ENCODE measurements at places on chromosomes 6 and 20.
A peak's percentile ranks its signal among the peaks of the same experiment; 100 is the strongest.

DNA sequence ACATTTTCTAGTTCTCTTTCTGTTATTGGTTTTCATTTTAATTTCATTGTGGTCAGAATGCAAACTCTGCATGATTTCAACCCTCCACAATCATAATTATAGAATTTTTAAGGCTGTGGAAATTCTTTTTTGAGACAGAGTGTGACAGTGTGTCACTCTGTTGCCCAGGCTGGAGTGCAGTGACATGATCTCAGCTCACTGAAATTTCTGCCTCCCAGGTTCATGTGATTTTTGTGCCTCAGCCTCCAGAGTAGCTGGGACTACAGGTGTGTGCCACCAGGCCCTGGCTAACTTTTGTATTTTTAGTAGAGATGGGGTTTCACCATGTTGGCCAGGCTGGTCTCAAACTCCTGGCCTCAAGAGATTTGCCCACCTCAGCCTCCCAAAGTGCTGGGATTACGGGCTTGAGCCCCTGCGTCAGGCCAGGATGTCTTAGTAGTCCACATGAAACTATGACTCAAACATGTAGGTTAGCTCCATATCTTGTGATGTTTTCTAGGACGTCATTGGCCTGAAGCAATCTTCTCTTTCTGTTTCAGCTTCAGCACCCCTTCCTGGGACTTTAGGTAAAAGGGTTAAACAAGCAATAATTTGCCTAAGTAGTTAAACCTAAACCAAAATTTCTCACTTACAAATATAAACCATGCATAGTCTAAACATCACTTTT is 47.4 kb upstream of the SAMD3 start:
- no peak for DNase-seq

- no peak for DNase-seq
These were observed 22.9 kb downstream of the RAB44 start for GRCh38 chr6:36720251-36721141.

DNA sequence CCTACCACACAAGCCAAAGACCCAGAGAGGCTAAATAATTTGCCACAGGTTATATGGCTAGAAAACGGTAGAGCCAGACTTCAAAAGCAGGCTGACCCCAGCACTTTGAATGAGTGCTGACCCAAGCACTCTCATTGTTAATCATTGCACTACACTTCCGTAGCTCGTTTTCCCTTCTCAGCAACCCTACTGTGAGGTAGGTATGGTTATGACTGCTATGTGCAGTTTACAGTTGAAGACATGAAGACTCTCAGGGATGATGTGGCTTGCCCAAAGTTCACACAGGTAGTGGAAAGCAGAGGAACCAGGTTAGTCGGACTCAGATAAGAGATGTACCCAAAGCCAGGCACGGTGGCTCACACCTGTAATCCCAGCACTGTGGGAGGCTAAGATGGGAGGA is 33.5 kb upstream of the RIMS4 start:
- DNase-seq: no peak

- no peak for DNase-seq
These were observed 6.5 kb downstream of the CEP162 start for GRCh38 chr6:84220809-84221409.

GRCh38 chr6:3007571-3007970 is 7.9 kb downstream of the NQO2 start:
- DNase-seq: no peak

- no peak for DNase-seq
These were observed 59.2 kb upstream of the SNX9 start for GRCh38 chr6:157763904-157764177.

DNA sequence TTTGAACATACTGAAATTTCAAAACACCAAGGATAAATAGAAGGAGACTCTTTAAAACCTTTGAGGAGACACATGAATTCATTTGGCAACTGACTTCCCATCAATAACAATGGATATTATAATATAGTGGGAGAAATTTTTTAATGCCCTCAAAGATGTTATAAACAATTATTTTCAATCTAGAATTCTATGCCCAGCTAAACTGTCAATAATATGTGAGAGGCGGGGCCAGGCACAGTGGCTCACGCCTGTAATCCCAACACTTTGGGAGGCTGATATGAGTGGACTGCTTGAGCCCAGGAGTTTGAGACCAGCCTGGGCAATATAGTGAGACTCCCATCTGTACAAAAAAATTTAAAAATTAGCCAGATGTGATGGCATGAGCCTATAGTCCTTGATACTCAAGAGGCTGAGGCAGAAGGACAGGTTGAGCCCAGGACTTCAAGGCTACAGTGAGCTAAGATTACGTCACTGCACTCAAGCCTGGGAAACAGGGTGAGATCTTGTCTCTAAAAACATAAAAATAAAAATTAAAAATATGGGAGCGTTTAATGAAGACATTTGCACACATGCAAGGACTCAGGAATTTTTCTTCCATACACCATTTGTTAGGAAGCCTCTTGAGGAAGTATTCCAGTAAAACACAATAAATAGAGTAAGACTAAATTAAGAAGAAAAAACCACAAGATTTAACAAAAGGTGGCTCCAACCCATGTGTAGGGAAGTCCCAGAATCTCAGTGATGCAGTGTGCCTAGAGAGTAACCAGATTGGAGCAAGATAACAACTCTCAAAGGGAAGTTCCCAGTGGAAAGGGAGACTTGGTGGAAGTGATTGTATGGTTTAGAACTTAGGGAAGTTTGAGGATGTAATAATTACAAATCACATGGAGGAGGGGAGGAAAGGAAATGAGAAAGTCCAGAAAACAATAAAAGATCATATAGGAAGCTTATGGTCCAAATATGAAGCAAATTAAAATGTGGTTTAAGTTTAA is 26.3 kb upstream of the ETV7 start:
- no peak for DNase-seq

- no peak for DNase-seq
These were observed 5.1 kb upstream of the HELZ2 start for GRCh38 chr20:63579017-63579694.

DNA sequence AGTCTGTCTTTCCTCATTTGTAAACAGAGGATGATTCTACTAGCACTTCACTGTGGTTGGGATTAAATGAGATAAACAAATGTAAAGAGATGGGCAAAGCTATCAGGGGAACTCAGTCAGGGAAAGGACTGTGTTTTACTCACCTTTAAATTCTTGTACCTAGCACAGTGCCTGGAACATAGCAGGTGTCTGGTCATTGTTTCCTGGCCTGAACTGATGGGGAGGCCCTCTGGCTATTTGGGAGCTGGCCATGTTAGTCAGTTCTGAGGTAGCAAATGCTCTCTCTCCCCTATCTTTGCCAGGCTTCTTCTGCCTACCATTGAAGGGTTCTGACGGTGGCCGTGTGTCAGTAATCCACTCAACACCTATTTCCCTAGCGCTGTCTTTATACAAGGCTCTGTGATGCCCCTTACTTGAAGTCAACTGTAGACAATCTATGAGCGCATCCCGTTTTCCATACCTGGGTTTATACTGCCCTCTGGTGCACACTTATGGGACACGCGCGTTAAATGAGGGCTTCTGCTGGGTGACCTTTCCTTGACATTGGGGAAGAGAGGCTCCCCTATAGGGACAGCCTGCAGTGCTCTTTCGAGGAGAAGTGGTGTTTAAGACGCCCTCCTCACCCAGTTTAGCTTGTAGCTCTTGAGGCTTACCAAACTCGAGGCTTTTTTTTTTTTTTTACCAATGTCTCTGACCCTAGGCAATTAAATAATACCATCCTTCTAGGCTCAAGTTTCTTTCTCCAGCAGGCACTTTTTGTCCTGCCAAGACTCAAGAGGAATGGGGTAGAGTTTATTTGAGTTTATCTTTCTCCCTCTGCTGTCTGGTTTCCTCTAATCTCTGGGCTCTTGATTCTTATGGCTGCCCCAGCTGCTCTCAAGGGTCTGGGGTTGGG is 4.0 kb upstream of the SPATS1 start:
- DNase-seq: peak; percentile 66

DNA sequence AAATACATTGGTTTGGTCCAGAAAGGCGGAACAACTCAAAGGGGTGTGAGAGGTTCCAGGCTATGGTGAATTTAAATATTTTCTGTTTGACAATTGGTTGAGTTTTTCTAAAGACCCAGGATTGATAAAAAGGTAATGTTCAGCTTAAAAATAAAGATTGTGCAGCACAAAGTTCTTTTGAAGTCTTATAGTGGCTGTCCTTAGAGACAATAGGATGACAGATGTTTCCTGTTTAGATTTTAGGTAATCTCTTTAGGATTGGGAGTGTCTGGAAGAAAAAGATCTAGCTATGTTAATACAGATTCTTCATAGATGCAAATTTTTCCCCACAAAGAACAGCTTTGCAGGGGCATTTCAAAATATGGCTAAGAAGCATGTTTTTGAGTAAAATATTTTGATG is 119.7 kb downstream of the GRIK2 start:
- no peak for DNase-seq

DNA sequence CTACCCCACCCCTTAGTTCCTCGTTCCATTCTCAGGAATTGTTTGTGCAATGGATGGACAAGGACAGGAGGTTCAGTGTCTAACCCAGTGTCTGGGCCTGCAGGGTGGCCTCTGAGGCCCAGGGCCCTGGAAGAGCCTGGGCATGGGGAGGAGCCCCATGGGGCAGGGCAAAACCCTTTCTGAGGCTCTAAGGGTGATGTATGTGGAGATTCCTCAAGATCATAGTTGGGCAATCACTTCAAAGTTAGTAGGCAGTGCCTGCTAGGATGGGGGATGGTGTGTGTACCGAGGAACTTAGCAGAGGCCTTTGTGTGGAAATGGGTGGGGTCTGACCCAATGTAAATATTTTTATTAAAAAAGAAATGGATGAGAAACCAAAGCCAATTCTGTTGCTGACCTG is 6.7 kb upstream of the C2 start:
- DNase-seq: no peak

DNA sequence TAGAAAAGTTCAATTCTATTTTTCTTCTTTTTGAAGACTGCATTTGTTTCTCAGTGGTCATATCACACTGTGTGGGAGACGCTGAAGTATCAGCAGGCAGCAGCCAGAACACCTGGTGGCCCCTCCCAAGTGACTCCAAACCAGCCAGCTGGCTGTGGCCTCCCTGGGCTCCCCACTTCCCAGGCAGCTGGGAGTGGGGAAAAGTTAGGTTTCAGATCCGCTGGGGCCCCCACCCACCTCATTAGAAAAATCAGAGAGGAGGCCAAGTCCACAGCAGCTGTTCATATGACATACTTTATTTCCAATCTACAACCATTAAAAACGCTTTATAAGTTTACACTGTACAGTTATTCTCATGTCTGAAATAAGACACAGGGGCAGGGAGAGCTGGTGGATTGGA is 3.6 kb upstream of the DSN1 start:
- no peak for DNase-seq

GRCh38 chr20:48171626-48172356 is 386.5 kb upstream of the SULF2 start:
- DNase-seq: no peak

GRCh38 chr20:4560667-4561066 is 161.0 kb upstream of the PRND start:
- DNase-seq: no peak

- DNase-seq: no peak
These were observed 98.5 kb upstream of the TMEM170B start for GRCh38 chr6:11439017-11439420.

GRCh38 chr6:91480402-91480801 is 893.5 kb upstream of the MAP3K7 start:
- DNase-seq: no peak

GRCh38 chr6:3011158-3011557 is 11.5 kb downstream of the NQO2 start:
- DNase-seq: no peak

DNA sequence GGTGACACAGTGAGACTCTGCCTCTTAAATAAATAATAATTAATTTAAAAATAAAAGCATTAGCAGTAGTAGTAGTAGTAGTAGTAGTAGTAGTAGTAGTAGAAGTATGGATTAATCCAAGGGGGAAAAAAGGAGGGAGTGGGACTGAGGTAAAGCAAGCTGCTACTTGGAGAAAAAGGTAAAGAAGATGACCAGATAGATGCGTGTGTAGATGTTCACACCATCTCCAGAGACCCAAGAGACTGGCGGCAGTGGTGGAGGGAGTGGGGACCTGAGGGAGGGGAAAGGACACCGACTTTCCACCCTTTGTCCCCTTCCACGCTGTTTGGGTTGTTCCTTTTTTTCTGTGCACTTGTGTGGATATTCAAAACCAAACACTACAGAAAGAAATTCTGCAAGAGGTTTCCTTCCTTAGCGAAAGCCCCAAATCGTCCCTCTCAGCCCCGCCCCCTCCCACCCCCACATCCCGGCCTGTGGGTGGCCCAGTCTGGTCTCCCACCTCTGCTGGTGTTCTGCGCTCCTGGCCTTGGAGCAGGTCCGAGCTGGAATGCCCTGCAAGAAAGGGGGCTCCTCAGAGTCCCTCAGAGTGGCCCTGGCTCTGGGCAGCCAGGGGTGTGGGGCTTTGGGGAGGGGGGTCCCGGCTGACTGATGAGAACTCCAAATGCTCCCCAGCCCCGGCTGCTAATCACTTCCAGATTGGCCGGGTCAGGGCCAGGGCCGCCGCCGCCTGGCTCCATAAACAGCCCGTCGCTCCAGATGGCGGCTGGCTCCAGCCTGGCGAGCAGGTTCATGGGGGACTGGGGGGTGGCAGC is 60.2 kb downstream of the UBE2V1 start:
- no peak for DNase-seq

DNA sequence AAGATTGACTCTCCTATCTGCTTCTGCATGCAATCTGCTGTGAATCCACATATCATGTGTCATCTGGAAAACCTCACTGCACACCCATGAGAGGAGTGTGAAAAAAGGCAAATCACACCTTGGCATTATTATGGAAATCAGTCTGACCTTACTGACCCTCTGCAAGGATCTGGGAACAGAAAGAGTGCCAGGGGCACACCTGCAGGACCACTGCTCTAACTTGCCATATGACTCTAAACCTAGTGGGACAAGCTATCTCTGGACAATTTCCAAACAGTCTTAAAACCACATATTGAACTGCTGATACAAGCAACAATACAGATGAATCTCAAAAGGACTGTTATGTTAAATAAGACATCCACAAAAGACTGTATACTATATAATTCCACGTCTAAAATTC is 50.3 kb downstream of the ABHD12 start:
- DNase-seq: no peak

GRCh38 chr6:163554663-163555062 is 140.1 kb downstream of the QKI start:
- DNase-seq: peak; percentile 26

- no peak for DNase-seq
These were observed 137.6 kb upstream of the RIN2 start for GRCh38 chr20:19620446-19620845.

DNA sequence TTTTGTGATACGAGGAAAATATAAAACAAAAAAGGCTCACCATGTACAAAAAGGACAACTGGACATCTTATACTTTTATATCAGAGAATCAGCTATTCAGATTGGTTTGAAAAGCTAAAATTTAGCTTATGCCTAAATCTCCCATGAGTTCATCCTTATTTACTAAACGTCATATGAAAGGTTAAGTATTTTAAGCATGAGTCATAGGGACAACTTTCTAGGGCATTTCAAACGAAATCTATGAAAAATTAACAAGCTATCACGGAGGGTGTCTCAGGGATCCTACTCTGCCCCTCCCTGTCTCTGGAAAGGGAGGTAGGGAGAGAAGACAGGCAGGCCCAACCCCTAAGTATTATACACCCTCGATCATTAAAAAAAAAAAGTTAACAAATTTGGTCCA is 124.1 kb upstream of the LOC128125822 start:
- no peak for DNase-seq

- no peak for DNase-seq
These were observed 8.5 kb downstream of the ARFGEF2 start for GRCh38 chr20:48930035-48930434.

Data from CD4-positive, alpha-beta T cell (primary cell).